WTC11 (cell line): ENCODE measurements at places on chromosomes 6 and 20.
A peak's percentile ranks its signal among the peaks of the same experiment; 100 is the strongest.

- no peaks in the 10 kb centered on the region for H3K27me3 ChIP-seq
- peak overlapping the region; percentile 80 for H3K27ac ChIP-seq
- peaks cover 21% of the 10 kb centered on the region for H3K4me1 ChIP-seq
- H3K4me3 ChIP-seq = no peak overlapping the region
- DNase-seq = no peak
- peaks cover 21% of the 10 kb centered on the region for H3K36me3 ChIP-seq
Measured at GRCh38 chr6:4010689-4011090, 68.2 kb downstream of the FAM217A start.

- no peaks in the 10 kb centered on the region for H3K36me3 ChIP-seq
- no peak for DNase-seq
- no peak overlapping the region for H3K4me3 ChIP-seq
- no peaks in the 10 kb centered on the region for H3K27me3 ChIP-seq
- H3K4me1 ChIP-seq = no peaks in the 10 kb centered on the region
Measured at GRCh38 chr6:8888468-8888867, 453.1 kb upstream of the SLC35B3 start.

DNA sequence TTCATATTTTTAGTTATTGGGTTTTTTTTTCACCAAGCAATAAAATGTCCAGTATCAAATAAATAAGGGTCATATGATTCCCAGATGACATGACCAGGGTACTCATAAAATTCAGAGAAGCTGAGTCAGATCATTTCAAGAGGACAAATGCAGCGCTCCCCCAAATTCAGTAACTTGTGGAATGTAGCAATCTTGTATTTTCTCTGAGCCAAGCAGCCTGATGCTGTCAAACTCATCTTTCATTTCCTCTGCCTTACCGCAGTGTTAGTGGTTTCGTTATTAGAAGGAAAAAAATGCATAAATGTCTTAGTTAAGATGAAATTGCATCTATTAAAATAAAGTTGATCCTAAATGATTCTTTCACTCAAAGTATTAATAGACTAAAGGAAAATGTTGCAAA, 57.8 kb upstream of the EDN1 start:
- no peak overlapping the region for H3K27ac ChIP-seq
- H3K4me3 ChIP-seq = no peak overlapping the region
- no peak for DNase-seq
- no peaks in the 10 kb centered on the region for H3K27me3 ChIP-seq

GRCh38 chr6:140908505-140908904, 1224.2 kb upstream of the GJE1 start:
- H3K4me3 ChIP-seq = no peak overlapping the region
- no peaks in the 10 kb centered on the region for H3K27me3 ChIP-seq
- peaks cover 10% of the 10 kb centered on the region for H3K4me1 ChIP-seq
- H3K36me3 ChIP-seq = peaks cover 8% of the 10 kb centered on the region
- DNase-seq = no peak

- DNase-seq = no peak
- peaks cover 14% of the 10 kb centered on the region for H3K4me1 ChIP-seq
- H3K27ac ChIP-seq = no peak overlapping the region
- H3K4me3 ChIP-seq = peak overlapping the region; percentile 20
- peaks cover 7% of the 10 kb centered on the region for H3K27me3 ChIP-seq
Measured at GRCh38 chr6:42193491-42193894, 1.3 kb downstream of the GUCA1B start.

DNA sequence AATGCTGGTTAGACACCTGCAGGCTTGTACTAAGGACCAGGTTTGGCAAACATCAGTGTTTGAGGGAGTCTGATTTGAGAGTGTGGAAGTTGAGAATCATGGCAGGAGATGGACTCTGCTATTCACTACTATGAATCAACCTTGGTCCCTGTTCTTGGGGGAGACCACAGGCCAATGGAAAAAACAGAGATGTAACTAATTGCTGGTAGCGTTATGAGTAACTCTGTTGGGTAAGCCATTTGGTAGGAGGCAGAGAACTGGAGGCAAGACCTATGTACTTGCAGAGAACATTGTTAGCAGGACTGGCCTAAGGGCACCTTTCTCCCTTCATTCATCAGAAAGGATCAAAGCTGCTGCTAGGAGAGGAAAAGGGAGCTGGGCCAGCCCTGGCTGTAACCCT, 8.3 kb upstream of the WFDC2 start:
- no peaks in the 10 kb centered on the region for H3K27me3 ChIP-seq
- no peak overlapping the region for H3K27ac ChIP-seq
- no peak overlapping the region for H3K4me3 ChIP-seq
- H3K4me1 ChIP-seq = peaks cover 10% of the 10 kb centered on the region

- peaks cover 6% of the 10 kb centered on the region for H3K27me3 ChIP-seq
- no peak for DNase-seq
- H3K4me1 ChIP-seq = peaks cover 12% of the 10 kb centered on the region
- H3K36me3 ChIP-seq = peaks cover 10% of the 10 kb centered on the region
- no peak overlapping the region for H3K27ac ChIP-seq
Measured at GRCh38 chr20:58973866-58974265, 7.2 kb upstream of the NELFCD start.

- DNase-seq = no peak
- H3K27ac ChIP-seq = no peak overlapping the region
- H3K4me1 ChIP-seq = peaks cover 15% of the 10 kb centered on the region
- no peak overlapping the region for H3K4me3 ChIP-seq
Measured at GRCh38 chr6:22888163-22888752, 318.9 kb downstream of the HDGFL1 start.

DNA sequence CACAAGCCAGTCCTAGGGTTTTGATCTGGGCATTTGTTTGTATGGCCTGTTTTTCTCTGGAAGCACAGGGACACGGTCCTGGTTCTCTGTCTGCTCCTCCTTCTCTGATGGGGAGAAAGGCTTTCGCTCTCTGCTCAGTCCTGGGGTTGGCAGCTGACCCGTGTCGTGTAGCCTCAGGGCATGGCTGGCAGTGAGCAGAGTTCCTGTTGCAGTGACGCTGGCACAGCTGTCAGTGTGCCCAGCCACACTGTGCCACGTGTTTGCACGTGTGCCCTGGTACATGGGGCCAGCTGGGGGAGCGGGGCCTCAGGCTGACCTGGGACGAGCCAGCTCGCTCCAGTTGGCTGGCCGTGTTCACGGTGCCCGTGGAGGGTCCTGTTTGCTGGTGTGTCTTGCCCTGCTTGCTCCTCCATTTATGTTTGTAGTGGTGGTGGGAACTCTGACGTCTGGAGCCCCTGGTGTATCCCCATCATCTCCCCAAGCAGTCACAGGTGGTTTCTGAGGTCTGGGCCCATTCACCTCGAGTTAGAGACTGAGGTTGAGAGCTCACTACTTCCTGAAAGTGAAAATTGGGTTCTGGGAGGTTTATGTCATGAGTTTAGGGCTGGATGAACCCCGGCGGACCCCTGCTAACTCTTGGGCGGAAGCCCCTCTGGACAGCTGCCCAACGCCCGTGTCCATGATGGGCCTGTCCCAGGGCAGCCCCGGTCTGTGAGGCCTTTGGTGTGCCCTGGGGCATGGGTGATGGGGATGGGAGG, 10.2 kb upstream of the DNAJC5 start:
- peaks cover 28% of the 10 kb centered on the region for H3K36me3 ChIP-seq
- no peak overlapping the region for H3K4me3 ChIP-seq
- peak overlapping the region; percentile 36; the same call in 1 of the 2 replicates for H3K27ac ChIP-seq
- no peaks in the 10 kb centered on the region for H3K4me1 ChIP-seq

GRCh38 chr20:44761423-44761822, 15.8 kb downstream of the KCNK15 start:
- peaks cover 7% of the 10 kb centered on the region; the same call in 1 of the 2 replicates for H3K4me1 ChIP-seq
- H3K36me3 ChIP-seq = no peaks in the 10 kb centered on the region
- no peak overlapping the region for H3K4me3 ChIP-seq
- DNase-seq = no peak
- no peaks in the 10 kb centered on the region for H3K27me3 ChIP-seq

DNA sequence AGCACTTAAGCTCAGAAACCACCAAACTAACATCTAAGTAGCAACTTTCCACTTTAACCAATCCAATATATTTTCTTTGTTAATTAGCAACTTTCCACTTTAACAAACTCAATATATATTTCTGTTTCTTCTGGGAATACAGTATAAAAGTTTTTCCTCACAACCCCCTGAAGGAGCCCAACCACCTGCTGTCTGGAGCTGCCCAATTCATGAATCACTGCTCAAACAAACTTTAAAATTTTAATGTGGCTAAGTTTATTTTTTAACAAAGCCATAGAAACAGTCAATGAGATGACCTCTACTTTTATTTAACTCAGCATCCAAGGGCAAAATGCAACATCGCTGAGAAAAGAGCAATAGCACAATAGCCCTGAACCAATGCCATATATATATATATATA, 500.1 kb downstream of the EPM2A start:
- no peak overlapping the region for H3K27ac ChIP-seq
- peaks cover 12% of the 10 kb centered on the region for H3K36me3 ChIP-seq
- no peaks in the 10 kb centered on the region for H3K27me3 ChIP-seq
- peaks cover 14% of the 10 kb centered on the region for H3K4me1 ChIP-seq
- DNase-seq = no peak
- H3K4me3 ChIP-seq = no peak overlapping the region
